AG04449 (cell line): ENCODE measurements at places on chromosomes 6 and 20.

DNA sequence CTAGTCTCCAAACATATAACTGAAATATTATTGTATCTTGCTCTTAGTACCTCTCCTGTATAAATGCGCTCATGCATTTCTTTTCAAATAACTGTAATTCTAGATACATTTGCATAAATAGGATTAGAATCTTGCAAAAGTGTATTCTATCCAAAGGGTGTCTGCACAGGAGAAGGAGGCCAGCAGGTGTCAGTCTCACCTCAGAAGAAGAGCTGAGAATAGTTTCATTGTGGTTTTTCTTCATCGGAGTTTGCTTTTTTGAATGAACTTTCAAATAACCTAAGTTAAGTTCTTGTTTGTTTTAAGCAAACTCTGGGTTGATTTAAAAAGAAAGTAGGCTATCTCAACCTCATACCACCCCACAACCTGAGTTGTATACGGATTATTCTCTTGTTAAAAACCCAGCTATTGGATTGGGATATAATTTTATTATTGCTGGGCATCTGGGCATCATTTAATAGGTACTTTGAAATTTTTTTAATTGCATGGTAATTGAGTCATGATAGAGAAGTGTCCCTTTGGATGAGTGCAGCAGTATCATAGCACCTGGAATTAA lies 125.0 kb upstream of the MLIP start:
- no peak for DNase-seq

GRCh38 chr6:6351511-6352025 lies 31.1 kb upstream of the F13A1 start:
- DNase-seq, result no peak

- DNase-seq, result no peak
Measured at GRCh38 chr6:162852840-162853577, 125.2 kb downstream of the PACRG start.

- DNase-seq, result no peak
Measured at GRCh38 chr20:59996108-59996507, 37.9 kb downstream of the CDH26 start.

DNA sequence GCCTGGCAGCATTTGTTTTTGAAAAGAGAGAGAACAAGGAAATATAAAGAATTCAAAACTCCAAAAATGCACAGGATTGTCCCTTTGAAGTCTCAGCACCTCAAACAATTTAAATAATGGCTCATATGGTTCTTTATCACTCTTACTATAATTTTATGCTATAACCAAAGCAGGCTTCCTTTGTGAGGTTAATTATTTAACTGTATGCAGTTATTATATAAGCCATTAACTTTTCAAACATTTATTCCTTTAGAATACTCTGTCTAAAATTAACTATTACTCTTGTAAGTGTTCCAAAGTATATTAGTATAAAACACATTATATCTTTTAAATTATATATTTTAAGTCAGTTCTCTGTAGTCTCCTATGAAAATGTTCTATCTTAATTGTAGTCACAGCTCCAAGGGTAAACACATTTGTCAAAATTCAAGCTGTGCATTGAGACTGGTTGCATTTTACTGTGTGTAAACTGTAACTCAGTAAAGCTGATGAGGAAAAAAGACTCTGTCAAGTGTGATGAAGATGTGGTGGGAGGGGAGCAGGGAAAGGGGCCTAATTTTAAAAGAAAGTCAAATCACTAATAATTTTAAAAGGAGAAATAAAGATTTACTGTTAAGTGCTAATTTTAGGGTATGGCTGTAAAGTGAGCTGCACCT lies 20.0 kb upstream of the PLAGL1 start:
- DNase-seq, result no peak

DNA sequence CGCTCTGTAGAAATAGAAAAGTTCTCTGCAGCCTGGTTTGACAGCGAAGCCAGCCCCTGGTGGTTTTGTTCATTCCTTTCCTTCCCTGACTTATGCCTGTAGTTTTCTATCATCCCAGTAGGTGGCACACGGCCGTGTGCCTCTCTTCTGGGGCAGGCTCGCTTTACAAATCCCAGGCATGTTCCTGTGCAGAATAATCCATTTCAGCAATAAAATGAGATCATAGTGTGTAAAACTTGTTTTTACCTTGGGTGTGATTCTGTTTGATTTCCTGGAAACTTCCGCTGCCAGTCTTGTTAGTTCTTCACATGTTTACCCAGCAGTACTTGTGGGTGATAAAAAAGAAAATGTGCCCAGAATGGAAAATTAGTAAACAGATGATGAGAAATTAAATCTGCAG lies 7.4 kb upstream of the INSM1 start:
- peak; percentile 17 for DNase-seq

DNA sequence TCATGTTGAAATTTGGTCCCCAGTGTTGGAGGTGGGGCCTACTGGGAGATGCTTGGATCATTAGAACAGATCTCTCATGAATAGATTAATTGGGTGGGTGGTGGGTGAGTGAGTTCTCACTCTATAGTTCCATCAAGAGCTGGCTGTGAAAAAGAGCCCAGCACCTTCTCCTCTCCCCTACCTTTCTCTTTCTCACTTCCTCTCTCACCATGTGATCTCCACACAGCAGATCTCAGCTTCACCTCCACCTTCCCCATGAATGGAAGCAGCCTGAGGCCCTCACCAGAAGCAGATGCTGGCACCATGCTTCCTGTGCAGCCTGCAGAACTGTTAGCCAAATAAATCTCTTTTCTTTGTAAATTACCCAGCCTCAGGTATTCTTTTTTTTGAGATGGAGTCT lies 12.9 kb upstream of the GMNN start:
- DNase-seq, result no peak

DNA sequence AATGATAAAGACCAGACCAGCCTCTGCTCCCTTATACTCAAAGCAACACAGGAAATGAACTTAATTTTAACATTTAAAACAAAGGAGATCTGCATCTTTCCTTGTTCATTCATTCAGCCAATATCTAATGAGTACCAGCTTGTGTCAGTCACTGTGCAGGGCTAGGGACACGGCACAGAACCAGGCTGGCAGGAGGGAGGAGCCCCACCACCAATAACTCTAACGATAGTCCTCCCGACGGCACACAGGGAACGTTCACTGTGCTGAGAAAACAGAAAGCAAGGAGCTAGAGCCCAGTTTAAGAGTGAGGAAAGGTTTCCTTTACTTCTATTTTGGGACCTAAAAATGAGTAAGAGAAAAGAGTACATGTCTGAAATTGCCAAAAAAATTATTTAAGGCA lies 9.9 kb downstream of the ETV7 start:
- DNase-seq, result no peak

GRCh38 chr6:134318236-134318973 lies 493 bp upstream of the SGK1 start:
- no peak for DNase-seq

DNA sequence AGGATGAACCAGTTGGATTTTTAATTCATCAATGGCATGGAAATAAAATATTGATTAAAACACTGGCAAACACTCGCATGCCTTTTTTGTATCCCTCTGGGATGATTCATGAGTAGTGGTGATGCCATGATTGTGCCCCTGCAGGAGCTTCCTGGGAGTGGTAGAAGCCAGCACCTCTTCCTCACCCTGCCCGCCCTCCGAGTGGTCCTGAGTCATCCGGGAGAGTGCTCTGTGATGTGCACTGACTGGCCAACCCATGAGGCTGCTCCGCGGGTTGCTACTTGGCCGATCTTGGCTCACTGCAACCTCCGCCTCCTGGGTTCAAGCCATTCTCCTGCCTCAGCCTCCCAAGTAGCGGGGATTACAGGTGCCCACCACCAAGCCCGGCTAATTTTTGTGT lies 27.4 kb downstream of the GJA10 start:
- no peak for DNase-seq

- DNase-seq, result no peak
Measured at GRCh38 chr6:101398716-101399615, 5.5 kb downstream of the GRIK2 start.

DNA sequence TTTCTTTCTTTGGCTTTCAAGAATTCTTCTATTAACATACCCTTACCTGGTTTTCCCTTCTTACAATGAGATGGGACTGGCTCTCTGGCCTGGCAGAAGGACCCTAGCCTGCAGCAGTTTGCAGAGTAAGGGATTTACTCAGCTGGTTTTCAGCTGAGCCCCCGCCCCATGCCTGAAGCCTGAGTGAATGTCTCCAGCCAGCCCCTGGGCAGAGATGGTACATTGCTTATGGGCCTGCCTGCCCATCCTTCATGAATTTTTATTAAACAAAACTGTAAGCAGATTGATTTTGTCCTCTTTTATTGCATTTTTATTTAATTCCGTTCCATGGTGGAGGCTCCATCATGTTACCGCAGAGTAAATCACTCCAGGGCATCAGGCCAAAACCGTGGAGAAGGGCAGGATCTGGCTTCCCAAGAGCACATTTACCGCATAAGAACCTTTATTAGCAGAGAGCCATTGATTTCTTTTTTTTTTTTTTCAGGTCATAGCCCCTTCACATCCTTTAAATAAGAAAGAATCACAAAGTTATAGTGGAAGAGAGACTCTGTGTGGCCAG lies 316.2 kb downstream of the DHX35 start:
- no peak for DNase-seq

- no peak for DNase-seq
Measured at GRCh38 chr20:588932-589672, 21.0 kb downstream of the TCF15 start.

DNA sequence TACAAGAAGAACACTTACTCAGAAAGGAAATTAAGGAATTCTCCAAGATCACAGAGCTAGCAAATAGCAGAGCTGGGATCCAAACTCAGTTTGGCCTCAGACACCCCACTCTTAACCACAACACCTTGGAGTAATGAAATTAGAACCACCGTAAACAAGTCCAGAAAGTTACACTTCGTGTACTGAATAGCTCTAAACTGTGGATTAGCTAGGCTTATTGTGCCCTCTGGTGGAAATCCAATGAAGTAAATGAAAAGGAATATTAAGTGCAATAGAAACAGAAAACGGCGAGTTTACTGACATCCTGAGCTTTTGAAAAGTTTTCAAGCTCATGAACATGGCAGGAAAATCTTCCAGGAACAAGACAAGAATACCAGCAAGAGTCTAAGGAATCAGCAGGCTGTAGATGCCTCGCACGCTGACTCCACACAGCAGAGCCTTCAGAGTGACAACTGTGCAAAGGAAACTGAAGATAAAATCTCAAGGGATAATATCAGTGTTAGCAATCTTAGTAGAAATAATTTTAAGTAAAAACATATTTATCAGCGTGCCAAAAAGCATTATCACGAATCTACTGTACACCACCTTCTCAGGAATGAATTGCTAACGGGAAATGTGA lies 34.6 kb downstream of the FBXO5 start:
- no peak for DNase-seq

DNA sequence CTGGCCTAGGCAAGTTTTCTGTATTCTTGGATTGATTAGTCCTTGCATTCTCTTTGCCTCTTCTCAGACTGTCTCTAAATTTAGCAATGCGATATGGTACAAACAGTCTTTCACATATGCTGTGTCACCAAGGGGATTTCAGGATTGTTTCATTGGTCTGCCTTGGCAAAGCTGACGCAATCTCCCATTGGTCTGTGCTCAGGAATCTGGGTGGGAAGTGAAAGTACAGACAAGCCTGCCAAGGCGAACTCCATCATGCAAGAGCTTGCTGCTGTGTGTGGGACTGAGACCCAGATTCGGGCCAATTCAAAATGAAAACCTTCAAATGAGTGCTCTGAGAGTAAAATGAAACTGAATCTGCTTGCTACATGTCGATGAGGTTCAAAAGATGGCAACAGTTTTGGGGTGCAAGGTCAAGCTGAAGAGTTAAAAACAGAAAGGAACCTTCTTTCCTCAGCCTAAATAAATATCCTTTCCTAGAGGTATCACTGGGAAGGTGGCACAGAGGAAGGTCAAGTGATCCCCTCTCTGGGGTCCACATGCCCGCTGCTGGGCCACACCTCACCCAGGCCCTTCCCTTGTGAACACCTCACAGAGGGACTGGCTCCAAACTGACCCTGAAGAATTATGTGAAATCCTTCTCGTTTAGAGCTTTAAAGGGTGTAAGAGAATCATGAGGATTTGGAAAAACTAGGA lies 198.8 kb upstream of the PREP start:
- peak; percentile 76 for DNase-seq

- no peak for DNase-seq
Measured at GRCh38 chr20:46994341-46994740, 99.7 kb downstream of the EYA2 start.

DNA sequence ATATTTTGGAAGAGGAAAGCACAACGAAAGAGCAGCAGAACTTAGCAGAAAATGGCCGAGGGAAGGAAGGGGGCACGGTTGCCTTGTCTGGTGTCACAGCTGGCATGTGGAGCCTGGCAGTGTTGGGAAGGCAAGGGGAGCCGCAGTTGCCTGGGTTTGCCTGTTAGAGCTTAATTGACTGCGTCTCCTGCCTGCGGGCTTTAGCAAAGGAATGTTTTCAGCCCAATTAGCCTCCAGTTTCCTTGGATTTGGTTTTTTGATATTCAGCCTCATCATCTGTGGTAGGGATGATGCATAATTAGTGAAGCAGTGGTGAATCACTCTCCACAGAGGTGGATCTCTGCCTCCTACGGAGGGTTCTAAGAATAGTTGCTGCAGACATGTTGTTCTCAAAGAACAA lies 832.6 kb downstream of the QKI start:
- DNase-seq, result no peak

DNA sequence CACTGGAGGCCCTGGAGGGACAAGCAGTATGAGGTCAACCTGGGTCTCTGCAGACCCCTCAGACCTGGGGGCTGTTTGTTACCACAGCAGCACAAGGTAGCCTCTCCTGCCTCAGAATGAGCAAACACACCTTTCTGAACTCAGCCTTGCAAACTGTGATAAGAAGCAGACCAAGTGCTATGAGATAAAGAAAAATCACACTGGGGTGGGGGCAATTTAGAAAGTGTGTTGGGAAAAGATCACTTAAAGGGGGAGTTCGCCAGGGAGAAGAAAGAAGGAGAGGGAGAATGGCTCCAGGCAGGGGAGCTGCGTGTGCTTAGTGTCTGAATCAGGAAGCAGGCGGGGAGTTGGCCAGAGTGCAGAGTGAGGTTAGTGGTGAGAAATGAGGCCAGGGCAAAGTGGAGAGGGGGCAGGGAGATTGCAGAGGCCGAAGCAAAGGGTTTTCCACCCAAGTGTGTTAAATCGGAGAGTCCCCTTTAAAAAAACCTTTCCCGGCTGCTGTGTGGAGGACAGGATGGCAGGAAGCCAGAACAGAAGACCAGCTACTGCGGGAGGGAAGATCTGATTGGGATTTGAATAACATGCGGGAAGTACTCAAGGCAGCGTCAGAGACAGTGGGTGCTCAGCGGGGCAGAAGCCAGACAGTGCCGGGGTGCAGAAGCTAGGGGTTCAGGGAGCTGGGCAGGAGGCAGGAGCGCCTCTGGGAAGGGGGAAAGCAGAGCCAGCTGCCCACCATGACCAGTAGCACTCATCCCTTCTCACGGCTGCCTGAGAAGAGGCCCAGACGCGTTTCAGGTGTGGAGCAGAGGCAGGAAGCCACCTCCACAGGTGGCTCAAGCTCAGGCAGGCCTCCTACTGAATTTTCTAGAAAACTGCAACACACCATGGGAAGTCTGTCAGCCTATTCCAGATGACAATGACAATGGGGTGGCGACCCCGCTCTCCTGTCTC lies 9.0 kb downstream of the ADA start:
- DNase-seq, result peak; percentile 64

GRCh38 chr6:34940030-34940434 lies 51.0 kb downstream of the ANKS1A start:
- no peak for DNase-seq
